ENCODE measurements at places on chromosomes 12 and 14.
A peak's percentile ranks its signal among the peaks of the same experiment; 100 is the strongest.

GRCh38 chr12:121536899-121537813 is 43.7 kb downstream of the KDM2B start:
- no peak for DNase-seq

GRCh38 chr14:104966261-104966865 is 11.8 kb downstream of the AHNAK2 start:
- DNase-seq, result no peak

- no peak for DNase-seq
These were observed 88.5 kb downstream of the GPR135 start for GRCh38 chr14:59376686-59377085.

DNA sequence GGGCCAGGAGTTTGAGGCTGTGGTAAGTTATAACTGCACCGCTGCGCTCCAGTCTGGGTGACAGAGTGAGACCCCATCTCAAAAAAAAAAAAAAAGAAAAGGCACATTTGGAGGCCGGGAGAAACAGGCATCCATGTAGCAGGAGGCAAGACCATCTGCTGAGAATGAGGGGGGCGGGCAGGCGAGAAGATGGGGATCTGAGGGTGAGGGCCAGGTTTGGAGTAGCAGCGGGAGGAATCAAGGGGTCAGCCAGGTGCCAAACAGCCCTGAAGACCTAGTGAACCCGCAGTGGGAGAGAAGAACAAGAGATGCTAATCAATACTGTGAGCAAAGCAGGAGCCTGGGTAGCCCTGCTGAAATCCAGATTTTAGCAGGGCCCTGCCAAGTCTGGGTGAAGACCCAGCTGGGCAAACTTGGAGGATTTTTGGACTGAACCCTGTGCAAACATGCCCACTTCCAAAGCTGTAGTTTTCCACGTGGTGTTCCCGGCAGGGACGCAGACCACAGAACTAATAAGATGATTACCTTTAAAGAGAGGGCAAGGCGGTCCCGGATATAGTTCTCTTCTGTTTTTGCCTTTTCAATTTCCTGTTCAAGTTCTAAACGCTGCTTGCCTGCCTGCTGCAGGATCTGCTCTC is 61.0 kb downstream of the NIN start:
- no peak for DNase-seq

GRCh38 chr14:21846227-21846885 is 172.7 kb upstream of the OR4E1 start:
- peak; percentile 52 for DNase-seq

DNA sequence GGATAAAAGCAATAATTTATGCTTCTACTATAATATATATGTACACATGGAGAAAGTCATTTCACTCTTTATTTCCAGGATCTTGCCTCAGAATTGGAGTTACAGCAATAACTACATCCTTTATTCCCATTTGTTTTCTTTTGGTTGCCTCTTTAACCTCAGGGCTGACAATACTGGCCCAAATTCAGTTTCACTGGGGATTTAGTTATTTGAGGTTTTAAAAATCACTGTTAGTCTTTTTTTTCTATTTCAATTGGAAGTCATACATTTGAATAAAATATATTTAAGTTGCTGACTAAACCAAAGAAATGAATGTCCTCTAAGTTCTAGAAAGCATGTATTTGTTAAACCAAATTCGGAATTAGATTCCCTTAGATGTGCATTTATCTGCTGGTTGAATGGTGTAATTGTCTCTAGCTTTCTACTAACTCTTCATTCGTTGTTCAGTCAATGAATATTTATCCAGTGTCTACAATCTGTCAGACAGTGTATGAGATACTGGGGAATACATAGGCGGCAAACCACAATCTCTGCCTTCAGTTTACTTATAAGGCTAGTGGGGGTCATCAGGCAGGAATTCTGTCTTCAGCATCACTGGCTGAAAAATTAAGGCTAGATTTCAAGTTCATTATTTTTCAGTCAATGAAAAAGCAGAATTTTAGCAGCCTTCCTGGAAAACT is 190.8 kb upstream of the ARHGAP5 start:
- DNase-seq, result no peak

DNA sequence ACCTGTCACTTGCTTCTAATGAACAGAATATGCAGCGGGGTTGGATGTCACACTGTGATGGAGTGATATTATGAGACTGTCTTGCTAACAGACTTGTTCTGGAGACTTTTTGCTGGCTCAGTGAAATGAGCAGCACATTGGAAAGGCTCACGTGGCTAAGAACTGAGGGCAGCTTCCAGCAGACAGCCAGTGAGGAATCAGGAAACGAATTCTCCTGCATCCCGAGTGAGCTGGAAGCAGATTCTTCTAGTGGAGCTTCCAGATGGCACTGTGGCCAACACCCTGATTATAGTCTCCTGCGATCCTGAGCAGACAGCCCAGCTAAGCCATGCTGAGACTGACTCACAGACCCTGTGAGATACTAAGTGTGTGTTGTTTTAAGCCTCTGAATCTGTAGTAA is 16.1 kb upstream of the TSPAN9 start:
- no peak for DNase-seq

DNA sequence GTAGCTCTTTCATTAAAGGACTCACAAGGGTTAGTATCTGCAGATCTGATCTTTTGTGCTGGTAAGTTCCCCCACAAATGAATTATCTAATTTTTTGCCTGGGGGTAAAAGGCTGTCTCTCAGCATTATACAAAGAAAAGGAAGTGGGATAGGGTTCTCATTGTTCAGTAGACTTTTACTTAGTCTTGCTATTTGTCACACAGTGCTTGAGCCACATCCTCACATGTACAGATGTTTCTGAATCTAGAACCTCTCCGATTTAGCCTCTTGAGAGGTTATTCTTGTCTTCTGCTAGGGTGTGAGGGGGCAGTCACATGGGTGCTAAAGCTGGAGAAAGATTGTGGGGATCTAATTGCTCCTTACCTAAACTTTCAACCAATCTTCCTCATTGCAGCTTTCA is 93.0 kb downstream of the SLC41A2 start:
- DNase-seq, result no peak

- no peak for DNase-seq
These were observed 22.7 kb upstream of the EID3 start for GRCh38 chr12:104280717-104281458.

- no peak for DNase-seq
These were observed 38.7 kb upstream of the NOVA1 start for GRCh38 chr14:26636561-26636960.

DNA sequence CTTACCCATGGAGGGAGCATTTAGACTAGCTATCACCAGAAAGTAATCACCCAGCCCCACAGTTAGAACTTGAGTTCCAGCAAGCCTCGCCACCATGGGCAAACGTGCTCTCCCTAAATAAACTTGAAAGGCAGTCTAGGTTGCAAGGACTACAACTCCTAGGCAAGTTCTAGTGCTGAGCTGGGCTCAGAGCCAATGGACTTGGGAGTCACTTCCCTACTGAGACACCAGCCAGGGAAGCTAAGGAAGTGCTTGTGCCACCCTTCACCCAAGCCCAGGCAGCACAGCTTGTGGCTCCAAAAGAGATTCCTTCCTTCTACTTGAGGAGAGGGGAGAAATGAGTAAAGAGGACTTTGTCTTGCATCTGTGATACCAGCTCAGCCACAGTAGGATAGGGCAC is 57.9 kb downstream of the SLCO1A2 start:
- DNase-seq, result no peak

DNA sequence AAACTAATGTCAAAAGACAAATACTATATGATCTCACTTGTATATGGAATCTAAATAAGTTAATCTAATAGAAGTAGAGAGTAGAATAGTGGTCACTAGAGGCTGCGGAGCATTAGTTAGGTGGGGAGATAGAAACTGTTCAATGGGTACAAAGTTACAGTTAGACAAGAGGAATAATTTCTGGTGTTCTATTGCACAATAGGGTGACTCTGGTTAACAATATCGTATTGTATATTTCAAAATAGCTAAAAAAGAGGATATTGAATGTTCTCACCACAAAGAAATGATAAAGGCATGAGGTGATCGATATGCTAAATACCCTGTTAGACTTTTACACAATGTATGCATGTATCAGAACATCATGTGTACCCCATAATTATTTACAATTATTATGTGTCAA is 42.9 kb downstream of the IGF1 start:
- no peak for DNase-seq

GRCh38 chr12:109930028-109930800 is 30.1 kb downstream of the TCHP start:
- DNase-seq, result no peak

DNA sequence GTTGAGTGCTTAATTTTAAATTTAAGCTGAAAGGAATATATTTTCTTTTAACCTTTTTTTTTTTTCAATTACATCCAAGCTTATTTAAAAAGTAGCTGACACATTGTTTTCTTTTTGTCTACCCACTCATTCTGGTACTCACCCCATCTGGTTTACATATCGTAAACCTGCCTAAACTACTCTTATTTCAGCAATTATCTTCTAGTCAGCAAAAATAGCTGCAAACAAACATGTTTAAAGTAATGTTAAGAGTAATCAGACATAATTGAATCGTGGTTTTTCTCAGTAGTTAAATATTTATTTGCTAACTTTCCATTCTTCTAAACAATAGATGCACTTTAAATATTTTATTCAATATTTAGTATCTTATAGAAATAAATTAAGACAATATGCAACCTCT is 492.7 kb upstream of the MGAT4C start:
- DNase-seq, result no peak

GRCh38 chr12:94767956-94768355 is 117.6 kb upstream of the TMCC3 start:
- no peak for DNase-seq

- DNase-seq, result no peak
These were observed 6.1 kb downstream of the HOXC10 start for GRCh38 chr12:53991077-53991460.

DNA sequence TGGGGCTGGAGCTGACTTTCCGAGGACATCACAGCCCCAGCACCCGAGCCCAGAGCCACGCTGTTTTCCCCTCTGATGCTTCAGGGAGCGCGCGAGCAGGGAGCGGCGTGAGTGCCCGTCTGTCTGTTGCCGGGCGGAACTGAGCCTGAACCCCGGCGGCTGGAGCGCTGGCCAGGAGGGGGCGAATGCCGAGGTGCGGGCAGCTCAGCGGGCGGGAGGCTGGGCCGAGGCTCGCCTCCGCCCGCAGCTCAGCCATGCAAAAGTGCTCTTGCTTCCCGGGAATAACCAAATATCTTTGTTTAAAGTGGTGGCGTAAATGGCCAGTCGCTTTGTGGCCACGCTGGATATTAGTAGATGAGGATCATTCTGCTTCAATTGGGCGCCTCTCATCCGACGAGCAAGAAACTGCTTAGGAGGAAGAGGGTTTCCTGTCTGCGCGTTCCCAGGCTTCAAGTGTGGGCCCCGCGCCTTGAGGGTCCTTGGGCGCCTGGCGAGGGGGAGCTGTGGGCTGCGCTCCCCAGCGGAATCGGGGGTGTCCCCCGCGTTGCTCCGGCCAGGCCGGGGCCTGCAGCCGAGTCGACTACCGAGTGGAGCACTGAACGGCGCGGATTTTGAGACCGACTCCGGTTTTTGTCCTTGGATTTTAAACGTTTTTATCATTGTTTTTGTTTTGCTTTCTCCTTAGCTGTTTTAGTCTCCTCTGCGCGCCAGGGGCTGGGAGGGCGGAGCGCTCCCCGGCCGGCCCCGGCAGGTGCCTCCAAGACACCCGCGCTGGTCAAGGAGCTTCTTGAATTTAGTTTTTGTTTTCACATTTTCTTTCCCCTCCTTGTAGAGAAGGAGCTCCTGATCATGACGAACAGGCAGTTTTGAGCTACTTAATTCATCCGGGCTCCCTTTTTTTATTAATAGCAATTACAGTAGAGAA is 831 bp upstream of the NKX2-1 start:
- DNase-seq, result no peak

- no peak for DNase-seq
These were observed 146.3 kb upstream of the RMST start for GRCh38 chr12:97316321-97316720.

DNA sequence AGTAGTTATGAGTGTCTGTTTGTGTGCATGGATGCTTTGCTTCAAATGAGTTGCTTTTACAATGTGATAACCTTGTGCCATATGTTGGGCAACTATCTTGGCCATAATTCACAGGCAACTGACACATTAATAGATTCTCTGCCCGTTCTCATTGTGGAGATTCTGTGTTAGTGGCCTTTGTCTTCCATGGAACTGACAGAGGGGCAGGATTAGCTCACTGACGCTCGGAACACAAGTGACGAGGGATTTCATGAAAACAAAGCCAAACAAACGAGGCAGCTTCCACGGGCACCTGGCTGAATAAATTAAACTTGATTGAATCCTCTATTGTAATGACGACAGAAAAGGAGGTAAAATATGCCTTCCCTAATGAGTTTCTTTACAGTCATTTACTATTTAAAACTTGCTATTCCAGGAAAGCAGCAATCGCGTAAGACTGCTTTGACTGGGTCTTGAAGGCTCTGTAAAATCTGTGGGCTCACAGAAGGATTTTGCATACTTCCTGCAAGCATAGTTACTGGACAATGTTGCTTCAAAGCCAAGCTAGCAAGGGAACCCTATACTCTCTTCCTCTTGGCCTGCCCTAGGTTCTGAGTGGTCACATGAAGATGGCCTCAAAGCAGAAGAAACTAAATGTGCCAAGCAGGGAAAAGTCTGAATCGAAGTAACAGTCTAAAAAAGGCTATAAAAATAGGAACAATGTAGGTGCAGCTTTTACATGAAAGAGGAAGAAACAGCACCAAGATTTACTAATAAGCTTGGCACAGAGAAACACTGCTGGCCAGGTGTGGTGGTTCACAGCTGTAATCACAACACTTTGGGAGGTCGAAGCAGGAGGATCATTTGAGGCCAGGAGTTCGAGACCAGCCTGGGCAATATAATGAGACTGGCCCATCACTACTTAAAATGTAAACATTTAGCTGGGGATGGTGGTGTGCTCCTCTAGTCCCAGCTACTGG is 28.1 kb upstream of the SINHCAF start:
- no peak for DNase-seq

- DNase-seq, result no peak
These were observed 141.7 kb upstream of the AMIGO2 start for GRCh38 chr12:47221256-47222023.

DNA sequence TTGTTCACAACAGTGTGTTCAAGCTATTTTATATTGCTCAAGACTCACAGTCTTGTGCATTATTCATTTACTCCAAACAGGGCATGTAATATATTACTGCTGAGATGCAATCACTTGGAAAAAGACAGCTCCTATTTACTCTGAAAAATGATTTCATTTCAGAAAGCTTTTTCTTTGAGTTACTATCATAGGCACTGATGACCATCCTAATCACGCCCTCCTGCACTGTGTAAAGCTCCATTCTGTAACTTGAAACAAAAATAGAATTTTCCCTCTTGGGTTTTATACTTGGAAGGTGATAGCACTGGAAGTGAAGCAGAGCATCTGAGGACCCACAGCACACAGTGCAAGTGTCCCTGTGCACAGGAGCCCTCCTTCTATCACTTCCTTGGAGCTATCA is 55.6 kb downstream of the RTN1 start:
- no peak for DNase-seq

DNA sequence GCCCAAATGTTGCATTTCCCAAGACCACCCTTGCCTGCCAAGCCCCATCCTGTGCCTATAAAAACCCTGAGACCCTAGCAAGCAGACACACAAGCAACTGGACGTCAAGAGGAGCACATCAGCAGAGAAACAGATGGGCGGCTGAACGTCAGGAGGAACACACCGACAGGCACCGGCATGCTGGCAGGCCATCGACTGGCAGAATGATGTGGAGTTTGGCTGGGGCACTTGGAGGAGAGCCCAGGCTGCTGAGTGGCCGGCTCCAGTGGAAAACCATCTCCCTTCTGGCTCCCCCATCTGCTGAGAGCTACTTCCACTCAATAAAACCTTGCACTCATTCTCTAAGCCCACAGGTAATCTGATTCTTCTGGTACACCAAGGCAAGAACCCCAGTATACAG is 130.1 kb downstream of the SLC41A2 start:
- DNase-seq, result no peak

- DNase-seq, result no peak
These were observed 60.3 kb downstream of the DACT1 start for GRCh38 chr14:58697930-58698642.

- no peak for DNase-seq
These were observed 366 bp downstream of the LPCAT3 start for GRCh38 chr12:7017870-7018349.
